ENCODE measurements at places on chromosomes 16 and 17.

DNA sequence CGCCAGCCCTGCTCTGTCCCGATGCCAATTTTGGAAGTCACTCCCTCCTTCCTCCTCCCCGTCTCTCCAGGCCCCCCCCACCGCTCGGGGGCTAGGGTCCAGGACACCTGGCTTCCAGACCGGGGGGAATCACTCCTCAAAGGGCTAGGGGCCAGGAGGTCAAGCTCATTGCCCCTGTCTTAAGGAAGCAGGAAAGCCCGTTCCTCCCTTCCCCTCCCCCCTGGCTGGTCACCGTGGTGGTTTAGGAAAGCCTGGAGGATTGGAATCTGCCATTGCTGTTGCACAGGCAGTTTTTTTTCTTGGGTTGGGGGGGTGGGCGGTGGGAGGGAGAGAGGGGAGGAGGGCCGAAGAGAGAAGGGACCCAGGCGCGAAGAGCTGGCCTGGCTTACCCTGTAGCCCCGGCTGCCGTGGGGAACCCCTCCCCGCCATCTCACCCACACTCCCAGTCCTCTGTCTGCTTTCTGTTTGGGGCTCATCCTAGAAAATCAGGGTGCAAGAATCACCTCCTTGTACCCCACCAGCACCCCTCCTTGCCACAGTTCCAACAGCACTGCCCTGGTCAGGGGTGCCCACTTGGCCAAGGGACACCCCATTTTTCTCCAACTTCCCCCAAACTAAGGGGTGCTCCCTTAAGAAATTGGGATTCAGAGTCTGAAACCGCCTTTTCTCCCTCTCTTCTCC lies 2.9 kb upstream of the BCL6B start:
- no peak for DNase-seq

GRCh38 chr17:16512011-16512410 lies 20.0 kb upstream of the LRRC75A start:
- DNase-seq: no peak

DNA sequence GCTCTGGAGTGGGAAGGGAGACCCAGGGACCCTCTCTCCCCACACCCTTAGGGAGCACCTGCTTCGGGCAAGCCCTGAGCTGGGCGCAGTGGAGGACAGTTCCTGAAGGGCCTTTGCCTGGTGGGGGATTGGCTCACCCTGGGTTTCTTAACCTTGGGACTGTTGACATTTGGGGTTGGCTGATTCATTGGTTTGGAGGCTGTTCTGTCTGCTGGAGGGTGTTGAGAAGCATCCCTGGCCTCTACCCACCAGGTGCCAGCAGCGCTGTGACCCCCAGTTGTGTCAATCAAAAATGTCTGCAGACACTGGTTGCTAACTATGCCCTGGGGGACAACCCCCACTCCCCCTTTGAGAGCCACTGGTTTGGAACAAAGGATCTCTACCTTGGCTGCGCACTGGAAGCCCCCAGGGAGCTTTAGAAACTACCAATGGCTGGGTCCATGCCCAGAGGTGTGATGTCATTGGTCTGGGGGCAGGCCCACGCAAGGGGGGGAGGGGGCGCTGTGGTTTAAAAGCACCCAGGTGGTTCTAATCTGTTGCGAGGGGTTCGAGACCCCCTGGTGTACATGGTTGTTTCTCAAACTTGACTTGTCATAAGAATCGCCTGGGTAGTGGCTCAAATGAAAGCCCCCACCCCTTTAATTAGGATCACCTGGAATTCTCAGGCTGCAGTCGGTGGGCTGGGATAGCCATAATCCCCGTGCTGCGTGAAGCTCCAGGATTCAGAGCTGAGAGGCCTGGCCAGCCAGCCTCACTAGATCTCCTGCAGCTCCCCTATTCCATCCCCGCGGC lies 151.9 kb upstream of the GSE1 start:
- DNase-seq: no peak

- no peak for DNase-seq
Measured at GRCh38 chr17:54902017-54902416, 1.4 kb downstream of the TOM1L1 start.

DNA sequence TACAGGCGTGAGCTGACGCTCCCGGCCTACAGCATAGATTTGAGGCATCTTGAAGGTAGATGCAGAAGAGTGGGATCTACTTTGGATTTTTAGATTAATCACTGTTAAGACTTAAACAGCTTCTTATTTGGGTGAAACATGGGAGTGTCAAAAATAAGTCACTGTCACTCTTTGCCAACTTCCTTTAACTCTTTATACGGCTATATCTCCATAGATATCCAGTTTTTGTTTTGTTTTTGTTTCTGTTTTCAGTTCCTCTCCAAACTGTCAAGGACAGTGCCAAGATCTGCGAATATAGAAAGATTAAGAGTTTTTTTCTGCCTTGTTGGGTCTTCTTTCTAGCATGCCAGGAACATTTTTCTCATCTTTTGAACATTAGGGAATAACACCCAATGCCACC lies 706.1 kb downstream of the WWOX start:
- no peak for DNase-seq

DNA sequence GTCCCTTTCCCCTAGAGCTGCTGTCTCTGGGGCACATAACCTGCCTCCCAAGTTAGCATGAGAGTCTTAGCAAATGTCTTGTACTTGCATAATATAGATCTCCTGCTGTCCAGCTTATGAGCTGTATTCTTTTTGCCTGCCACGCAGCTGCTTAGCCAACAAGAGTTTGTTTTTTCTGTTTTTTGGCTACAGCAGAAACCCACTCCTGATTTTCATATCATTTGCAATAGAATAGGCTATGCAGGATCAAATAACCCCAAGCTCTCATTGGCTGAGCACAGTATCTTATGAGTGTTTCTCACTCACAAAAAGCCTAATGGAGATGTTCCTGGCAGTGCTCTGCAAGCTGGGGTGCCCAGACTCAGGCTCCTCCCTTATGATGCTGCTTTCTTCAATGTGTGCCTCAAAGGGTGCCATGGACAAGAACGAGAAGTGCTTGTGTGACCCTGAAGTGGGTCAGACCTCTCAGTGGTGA lies 23.1 kb downstream of the B9D1 start:
- no peak for DNase-seq

- DNase-seq: peak; percentile 90
Measured at GRCh38 chr17:17206124-17206912, at the start of gene PLD6. TSS of gene PLD6 (minus strand) at chr17:17206333. CDS start at chr17:17206286, 47 bp downstream.

DNA sequence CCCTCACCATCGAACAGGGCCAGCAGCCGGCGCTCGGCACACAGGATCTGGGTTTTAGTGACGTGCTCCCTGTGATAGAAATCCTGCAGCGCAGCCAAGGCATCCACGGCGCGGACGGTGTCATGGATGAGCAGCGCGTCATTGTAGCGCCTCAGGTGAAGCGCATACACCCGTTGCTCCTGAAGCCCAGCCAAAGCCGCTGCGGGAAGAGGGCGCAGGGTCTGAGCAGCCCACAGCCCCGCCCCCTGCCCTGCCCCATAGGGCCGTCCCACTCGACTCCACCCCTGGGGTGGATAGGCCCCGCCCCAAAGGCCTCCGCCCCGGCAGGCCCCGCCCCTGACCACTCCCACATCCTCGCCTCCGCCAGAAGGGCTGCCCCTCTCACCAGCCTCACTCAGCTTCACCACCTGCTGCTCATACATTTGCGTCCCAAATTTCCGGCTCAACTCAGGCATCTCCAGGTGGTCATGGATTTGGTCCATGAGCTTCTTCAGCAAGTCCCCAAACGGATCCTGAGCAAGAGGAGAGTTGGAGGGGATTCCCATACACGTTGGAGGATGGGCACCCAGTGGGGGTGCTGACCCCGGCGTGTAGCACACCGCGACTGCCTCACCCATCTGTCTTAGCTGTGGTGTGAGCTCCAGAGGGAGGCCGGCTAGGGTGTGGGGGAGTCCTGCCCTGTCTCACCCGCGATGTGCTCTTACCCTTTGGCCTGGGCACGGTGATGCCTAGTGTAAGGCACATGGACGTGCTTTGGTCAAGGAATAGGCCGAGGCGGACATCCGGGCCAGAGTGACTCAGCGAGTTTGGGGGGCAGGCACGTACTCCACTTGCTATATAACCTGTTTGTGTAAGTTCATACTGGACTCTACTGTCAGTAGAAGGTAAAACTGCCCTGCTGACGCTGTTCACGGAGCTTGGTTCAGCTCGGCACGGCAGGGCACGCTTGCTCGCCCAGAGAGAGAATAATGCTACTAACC lies 4.6 kb downstream of the DHX58 start:
- DNase-seq: peak; percentile 92

DNA sequence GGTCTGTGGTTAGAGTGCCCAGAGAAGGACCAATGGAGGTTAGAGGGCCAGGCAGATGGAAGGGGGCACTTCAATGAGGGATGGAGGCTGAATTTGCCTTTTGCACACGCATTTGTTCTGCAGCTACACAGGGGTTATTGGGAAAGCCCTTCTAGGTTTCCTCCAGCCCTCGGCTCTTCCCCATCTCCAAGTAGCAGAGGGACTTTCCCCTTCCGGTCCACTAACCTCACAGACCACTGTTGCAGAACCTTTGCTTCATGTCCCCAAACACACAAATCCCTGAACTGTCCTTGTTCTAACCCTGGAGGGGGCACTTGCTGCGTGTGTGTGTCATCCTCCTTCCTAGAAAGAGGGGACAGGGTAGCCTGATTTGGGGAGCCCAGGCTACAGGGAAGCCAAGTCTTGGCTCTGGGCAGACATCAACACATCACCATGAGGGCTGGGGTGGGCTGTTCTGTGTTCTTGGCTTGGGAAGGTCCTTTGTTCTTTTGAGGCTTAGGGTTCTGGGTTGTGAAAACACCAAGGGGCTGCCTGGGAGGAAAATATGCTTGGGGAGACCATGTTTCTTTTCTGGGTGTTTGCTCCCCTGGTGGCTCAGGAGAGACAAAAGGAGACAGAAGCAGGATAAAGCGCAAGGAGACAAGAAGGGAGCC lies 7.3 kb upstream of the NR1D1 start:
- DNase-seq: no peak

DNA sequence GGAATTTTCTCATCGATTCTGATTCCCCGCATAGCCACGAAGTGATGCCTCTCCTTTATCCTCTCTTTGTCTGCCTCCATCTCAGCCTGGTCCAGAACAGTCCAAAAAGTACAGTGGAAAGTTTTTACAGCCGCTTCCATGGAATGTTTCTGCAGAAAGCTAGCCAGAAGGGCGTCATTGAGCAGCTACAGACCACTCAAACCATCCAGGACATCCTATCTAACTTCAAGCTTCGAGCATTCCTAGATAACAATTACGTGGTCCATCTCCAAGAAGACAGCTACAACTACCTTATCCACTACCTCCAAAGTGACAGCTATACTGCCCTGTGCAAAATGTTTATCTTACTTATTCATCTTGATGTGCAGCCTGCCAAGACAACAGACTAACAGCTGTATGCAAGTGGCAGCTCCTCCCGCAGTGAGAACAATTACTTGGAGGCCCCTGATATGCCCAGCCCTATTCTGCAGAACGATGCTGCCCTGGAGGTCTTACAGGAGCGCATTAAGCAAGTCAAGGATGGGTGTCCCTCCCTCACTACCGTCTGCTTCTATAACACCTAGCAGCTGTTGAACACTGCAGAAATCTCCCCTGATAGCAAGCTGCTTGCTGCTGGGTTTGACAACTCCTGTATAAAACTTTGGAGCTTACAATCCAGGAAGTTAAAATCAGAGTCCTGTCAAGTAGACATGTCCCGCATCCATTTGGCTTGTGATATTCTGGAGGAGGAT lies 38.9 kb downstream of the SLFN12L start:
- DNase-seq: no peak

GRCh38 chr17:80498242-80498919 lies 22.0 kb upstream of the NPTX1 start:
- no peak for DNase-seq

DNA sequence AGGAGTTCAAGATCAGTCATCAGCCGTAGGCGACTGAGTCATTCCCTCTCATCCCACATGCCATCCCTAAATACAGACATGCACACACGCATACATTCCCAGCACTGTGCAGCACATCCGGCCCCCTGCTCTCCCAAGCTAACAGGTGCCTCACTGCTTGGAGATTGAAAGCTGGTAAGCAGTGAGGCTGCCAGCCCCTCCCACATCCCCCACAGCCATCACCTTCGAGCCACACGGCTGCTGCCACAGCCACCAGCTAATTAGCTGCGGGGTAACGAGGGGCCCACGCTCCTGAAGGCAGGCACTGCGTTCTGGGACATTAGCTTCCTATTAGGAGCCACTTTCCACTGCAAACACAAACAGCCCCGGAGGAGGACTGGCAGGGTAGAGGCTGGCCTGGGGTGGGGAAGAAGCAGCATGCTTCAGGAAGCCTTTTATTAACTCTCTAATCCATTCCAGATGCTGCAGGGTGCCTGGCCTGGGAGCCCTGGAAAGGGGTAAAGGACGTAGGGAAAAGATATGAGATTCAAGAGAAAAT lies 179.6 kb downstream of the CCT6B start:
- no peak for DNase-seq

GRCh38 chr16:85125570-85126393 lies 13.5 kb upstream of the CIBAR2 start:
- DNase-seq: no peak

GRCh38 chr17:67052720-67053437 lies 8.5 kb downstream of the CACNG1 start:
- no peak for DNase-seq

DNA sequence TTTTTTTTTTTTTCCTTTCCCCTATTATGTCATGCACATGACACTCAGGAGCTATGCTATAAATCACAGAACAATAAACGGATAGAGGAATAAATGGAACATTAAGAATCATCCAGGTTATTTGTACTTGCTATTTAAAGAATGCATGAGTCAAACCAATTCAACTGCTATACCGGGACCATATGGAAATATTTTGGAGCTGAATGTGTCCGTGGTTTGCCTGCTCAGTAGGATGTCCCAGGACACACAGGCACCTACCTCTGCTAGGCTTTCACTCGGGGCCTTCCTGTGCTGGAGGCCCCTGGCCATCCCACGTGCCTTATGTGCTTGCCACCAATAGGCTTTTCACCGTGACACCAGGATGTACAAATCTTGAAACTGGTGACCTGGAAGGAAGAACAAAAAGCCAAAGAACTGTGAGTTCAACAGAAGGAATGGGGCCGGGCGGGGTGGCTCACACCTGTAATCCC lies 15.3 kb upstream of the SEC14L1 start:
- no peak for DNase-seq

DNA sequence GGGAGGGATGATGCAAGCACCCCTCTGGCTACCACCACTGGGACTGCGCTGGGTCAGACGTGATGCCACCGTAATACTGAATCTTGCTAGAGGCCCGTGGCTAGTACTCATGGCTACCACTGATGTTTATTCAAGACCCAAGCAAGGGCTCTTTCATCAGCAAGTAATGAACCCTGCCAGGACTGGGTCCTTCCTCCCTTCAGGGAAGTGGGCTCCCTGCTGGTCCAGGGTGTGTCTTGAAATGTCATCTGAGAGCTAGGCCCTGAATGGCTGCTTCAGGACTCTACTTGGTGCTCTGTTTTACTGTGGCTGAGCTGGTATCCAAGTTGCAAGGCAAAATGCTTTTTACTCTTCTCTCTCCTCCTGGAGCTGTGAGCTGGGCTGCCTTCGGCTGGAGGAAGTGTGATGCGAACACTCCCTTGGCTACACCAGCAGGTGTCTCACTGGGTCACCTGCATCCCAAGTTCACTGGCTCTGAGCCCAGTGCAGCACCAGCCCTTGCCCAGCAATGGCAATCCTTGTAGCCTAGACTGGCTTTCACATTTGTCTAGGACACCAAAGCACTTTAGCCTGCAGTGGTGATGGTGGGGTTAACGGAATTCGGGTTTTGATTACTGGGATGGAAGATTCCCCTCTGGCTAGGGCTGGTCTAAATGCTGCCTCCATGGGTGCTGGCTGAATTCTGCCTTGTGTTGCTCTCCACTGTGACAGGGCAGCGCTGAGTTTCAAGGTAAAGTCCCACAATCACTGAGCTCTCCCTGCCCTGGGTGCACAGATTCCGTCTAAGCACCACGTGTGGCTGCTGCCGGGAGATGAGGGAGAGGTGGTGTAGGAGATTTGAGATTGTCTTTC lies 98.6 kb downstream of the USP22 start:
- no peak for DNase-seq

Measured in activated T-helper 1 cell treated with anti-CD3 and anti-CD28 coated beads, Interleukin-2, amount 50 U/mL, for 16 hours (primary cell).